Left kidney (tissue), 8 donors: ENCODE measurements at places on chromosomes 6 and 20.
A peak's percentile ranks its signal among the peaks of the same experiment; 100 is the strongest.

DNA sequence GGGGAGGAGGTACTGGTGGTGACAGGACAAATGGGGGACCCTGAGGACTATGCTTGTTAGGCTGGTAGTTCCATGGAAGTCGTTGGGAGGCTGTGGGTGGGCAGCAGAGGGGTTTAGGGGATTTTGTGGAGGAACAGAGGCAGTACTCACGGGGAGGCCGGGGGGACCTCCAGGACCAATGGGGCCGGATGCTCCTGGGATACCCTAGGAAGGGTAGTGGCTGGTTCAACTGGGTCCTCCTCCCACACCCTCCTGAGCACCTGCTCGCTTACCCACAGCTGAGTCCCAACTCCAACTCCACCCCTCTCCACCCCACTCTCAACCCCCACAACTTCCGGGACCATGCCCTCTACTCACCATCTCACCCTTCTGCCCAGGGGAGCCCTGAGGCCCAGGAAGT is 25.9 kb downstream of the COL11A2 start:
- no peak for DNase-seq

DNA sequence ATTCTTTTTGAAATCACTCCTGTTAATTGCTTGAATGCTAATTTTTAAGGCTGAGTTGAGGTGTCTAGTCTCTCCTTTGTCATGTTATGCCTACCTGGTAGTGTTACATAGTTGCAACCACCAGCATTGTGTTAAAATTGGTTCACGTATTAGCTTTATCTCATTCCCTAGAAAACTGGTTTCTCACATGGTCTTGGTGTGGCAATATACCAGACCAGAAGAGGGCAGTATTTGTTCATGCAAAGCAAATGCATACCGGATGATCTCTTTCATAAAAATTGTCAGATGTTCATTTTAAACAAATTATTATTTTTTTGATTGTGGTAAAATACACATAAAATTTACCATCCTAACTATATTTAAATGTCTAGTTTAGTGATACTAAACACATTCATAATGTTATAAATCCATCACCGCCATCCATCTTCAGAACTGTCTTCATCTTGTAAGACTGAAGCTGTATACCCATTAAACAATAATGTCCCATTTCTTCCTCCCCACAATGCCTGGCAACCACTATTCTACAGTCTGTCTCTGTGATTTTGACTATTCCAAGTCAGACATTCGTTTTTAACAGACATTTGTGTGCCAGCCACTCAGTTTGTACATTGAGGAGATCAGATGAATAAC is 92.8 kb downstream of the ATRN start:
- DNase-seq = peak; percentile 28

GRCh38 chr20:48186915-48187314 is 401.6 kb upstream of the SULF2 start:
- DNase-seq = no peak

DNA sequence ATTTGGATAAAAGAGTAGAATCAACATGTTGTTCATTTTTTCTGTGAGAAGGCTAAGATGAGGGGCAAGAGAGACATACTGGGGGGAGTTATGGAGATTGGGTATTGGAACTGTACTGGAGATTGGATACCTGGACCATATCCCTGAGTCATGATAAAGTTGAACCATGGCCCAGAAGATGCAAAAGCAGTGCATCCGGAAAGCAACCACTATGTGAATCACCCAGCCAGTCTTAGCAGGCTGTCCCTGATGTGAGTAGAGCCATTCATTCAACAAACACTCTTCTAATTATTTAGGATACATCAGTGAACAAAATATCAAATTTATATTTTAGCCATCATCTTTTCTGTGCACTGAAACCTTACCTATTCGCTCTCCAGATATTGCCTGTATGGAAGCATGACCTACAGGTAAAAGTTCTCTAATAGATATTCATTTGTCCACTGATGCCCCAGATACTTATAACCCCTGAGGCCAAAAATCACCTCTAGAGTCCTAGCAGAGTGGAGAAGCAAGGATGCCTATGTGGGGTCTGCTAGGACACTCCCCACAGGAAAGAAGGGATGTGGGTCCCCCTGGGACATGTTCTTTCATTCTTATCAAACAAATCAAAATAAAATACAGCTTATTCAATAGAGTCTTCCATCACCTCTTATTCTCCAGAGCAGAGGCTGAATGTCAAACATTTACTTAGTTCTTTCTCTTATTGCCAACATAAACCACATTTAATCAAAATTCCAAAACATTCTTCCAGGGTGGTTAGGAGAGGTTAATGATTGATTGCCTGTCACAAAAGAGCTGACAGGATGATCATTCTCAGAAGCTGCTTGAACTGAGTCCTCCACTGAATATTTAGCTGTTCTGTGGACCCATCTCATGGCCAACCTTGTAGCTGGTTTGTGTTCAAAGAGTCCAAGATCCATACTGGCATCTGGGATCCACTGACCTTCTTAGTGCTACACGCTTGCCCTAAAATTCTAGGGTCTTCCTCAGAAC is 37.0 kb upstream of the PKHD1 start:
- peak; percentile 32 for DNase-seq

- no peak for DNase-seq
These were observed 24.6 kb upstream of the GTSF1L start for GRCh38 chr20:43751167-43752050.

GRCh38 chr6:27811451-27811772 is 100.8 kb downstream of the OR2B2 start:
- DNase-seq = no peak
